ENCODE measurements at places on chromosomes 4 and X.
A peak's percentile ranks its signal among the peaks of the same experiment; 100 is the strongest.

GRCh38 chrX:2423282-2423681 is 77.5 kb downstream of the DHRSX start:
- no peak overlapping the region for H3K27ac ChIP-seq
- H3K27me3 ChIP-seq, result no peaks in the 10 kb centered on the region
- no peak overlapping the region for H3K4me3 ChIP-seq
- H3K36me3 ChIP-seq, result peaks cover 40% of the 10 kb centered on the region
- peaks cover 30% of the 10 kb centered on the region for H3K4me1 ChIP-seq

DNA sequence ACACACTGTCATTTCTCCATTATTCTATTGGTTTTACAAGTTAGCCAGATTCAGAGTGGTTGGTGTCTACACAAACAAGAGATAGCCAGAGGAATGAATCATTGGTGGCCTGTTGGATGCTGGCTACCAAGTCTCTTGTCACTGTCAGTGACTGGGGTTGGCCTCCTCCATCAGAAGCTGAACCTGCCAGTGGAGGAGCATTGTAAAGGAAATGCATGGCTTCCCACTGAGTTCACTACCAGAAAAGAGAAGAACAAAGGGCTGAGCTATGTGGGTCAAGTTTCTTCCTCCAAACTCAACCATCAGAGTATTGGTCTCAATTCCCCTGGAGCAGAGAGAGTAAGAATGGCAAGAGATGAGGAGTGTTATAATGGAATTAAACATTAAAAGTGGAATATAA is 26.5 kb upstream of the ANKRD50 start:
- DNase-seq, result no peak
- H3K4me1 ChIP-seq, result no peaks in the 10 kb centered on the region
- H3K4me3 ChIP-seq, result no peak overlapping the region
- no peaks in the 10 kb centered on the region for H3K36me3 ChIP-seq
- H3K27me3 ChIP-seq, result peaks cover 8% of the 10 kb centered on the region

DNA sequence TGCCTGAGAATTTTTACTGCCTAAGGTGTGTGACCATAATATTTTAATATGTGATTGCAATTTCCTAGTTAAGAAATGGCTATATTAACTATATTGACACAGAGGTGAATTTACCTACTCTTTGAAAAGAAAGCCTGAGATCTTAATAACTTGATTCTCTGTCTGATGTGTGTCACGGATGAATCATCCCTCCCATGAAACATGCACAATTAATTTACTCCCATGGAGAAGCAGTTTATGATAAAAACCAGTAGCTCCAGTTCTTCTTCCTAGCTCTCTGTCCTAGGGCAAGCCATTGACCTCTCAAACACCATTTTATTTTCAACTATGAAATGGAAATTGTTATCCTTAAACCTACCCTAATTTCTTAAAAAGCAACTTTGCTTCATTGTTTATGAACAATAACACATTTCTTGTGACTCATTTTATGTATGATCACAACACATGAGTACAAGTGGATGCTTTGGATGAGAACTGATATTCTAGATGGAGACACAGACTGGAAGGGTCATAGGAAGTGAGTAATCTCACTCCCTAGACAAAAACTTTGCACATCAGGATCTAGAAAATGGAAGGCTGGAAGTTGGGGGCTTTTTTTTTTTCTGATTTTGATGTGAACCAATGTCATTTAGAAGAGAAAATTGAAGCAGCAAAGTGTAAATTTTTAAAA is 438.3 kb downstream of the GPAT3 start:
- no peak for DNase-seq
- no peak overlapping the region for H3K4me3 ChIP-seq
- H3K4me1 ChIP-seq, result no peaks in the 10 kb centered on the region
- no peak overlapping the region for H3K27ac ChIP-seq
- H3K36me3 ChIP-seq, result no peaks in the 10 kb centered on the region

DNA sequence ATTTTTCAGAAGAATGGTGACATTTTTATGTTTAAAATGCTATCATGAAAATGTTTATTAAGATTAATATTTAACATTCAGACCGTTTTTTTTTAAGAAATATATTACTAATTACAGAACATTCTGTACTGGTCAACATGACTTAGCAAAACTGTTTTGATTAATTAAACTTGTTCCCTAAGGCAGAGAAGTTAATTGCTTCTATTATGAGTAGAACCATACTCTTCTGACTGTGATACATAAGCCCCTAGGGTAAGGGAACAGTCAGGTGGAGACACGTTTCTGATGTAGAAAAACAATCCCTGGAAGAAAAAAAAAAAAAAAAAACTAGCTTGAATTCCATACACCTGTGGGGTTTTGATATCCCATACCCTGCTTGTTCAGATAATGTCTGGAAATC is 97.4 kb downstream of the GPM6A start:
- no peak for DNase-seq
- H3K27me3 ChIP-seq, result no peaks in the 10 kb centered on the region
- H3K27ac ChIP-seq, result no peak overlapping the region
- no peaks in the 10 kb centered on the region for H3K36me3 ChIP-seq

- H3K36me3 ChIP-seq, result no peaks in the 10 kb centered on the region
- peak overlapping the region; percentile 87 for H3K27ac ChIP-seq
- H3K4me1 ChIP-seq, result peaks cover 3% of the 10 kb centered on the region
- H3K27me3 ChIP-seq, result no peaks in the 10 kb centered on the region
- H3K4me3 ChIP-seq, result peak overlapping the region; percentile 97
Measured at GRCh38 chrX:110316351-110317060, 1.4 kb downstream of the AMMECR1 start.

- no peak for DNase-seq
- H3K4me1 ChIP-seq, result no peaks in the 10 kb centered on the region
- no peak overlapping the region for H3K27ac ChIP-seq
- H3K4me3 ChIP-seq, result no peak overlapping the region
- H3K27me3 ChIP-seq, result no peaks in the 10 kb centered on the region
Measured at GRCh38 chr4:88054901-88055300, 47.5 kb downstream of the PKD2 start.

GRCh38 chr4:15598644-15599043 is 56.5 kb downstream of the FBXL5 start:
- no peak overlapping the region for H3K4me3 ChIP-seq
- no peak overlapping the region for H3K27ac ChIP-seq
- no peak for DNase-seq
- H3K27me3 ChIP-seq, result no peaks in the 10 kb centered on the region
- peaks cover 20% of the 10 kb centered on the region for H3K36me3 ChIP-seq

- H3K4me1 ChIP-seq, result no peaks in the 10 kb centered on the region
- H3K27ac ChIP-seq, result no peak overlapping the region
- H3K4me3 ChIP-seq, result no peak overlapping the region
- no peaks in the 10 kb centered on the region for H3K27me3 ChIP-seq
- H3K36me3 ChIP-seq, result no peaks in the 10 kb centered on the region
- no peak for DNase-seq
Measured at GRCh38 chr4:123339507-123340380, 56.9 kb upstream of the SPRY1 start.

GRCh38 chr4:7341491-7342222 is 93.1 kb downstream of the PSAPL1 start:
- no peak overlapping the region for H3K27ac ChIP-seq
- H3K36me3 ChIP-seq, result no peaks in the 10 kb centered on the region
- no peak for DNase-seq
- no peaks in the 10 kb centered on the region for H3K27me3 ChIP-seq

DNA sequence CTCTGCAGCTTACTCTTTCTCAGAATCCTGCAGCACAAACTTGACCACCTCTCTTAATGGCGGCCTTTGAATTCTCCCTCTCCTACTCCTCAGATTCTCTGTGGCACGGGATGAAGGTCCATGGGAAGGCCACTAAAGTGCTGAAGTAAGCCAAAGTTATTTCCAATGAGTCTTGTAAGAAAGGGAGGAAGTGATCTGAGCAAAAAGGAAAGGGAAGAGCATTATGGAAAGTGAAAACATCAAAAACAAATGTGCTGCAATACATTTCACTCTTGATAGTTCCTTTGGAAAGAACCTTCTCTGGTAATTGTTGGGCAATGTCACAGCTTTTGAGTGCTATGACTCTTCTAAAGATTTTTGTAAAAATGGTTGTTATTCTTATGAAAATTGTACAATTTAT is 54.3 kb upstream of the CAMK2D start:
- H3K36me3 ChIP-seq, result no peaks in the 10 kb centered on the region
- DNase-seq, result no peak
- H3K27ac ChIP-seq, result no peak overlapping the region
- H3K4me3 ChIP-seq, result no peak overlapping the region
- H3K27me3 ChIP-seq, result peaks cover 8% of the 10 kb centered on the region

DNA sequence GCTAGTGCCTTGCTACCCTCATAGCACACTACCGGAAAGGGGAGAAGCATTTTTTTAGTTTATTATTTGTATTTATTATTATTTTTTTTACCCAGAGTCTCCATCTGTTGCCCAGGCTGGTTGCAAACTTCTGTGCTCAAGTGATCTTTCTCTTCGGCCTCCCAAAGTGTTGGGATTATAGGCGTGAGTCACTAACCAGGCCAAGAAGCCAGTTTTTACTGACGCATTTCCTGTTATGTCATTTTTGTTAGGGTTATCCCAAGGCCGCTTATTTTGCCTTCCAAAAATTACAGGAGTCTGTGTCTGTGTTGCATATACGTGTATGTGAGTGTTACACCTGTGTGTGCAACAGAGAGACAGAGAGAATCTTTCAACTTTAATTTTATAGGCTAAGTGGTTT is 404.5 kb downstream of the GBA3 start:
- DNase-seq, result no peak
- H3K4me3 ChIP-seq, result no peak overlapping the region
- H3K27ac ChIP-seq, result no peak overlapping the region
- H3K27me3 ChIP-seq, result no peaks in the 10 kb centered on the region
